ENCODE measurements at places on chromosomes 2 and 18.

GRCh38 chr18:74289137-74289536 lies 2.6 kb downstream of the CYB5A start:
- DNase-seq, result no peak

DNA sequence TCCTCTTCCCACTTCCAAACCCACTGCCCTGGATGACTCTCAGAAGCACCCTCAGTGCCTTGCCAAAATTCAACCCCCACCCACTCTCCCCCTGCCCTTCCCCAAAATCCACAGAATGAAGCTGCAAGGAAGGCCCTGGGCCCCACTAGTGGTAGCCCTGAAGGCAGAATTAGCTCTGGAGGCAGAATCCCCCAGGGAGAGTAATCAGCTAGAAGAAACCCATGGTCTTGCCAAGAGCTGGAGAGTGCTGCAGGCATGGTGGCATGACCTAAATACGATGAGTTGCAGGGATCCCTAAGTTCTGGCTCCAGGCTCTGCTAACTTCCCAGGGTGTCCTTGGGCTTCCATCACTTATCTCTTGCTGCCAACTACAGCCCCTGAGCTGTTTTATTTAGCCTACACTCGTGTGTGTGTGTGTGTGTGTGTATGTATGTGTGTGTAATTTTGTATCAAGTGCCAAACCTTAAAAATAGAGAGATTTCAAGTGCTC lies 7.9 kb downstream of the GAD1 start:
- DNase-seq, result no peak

DNA sequence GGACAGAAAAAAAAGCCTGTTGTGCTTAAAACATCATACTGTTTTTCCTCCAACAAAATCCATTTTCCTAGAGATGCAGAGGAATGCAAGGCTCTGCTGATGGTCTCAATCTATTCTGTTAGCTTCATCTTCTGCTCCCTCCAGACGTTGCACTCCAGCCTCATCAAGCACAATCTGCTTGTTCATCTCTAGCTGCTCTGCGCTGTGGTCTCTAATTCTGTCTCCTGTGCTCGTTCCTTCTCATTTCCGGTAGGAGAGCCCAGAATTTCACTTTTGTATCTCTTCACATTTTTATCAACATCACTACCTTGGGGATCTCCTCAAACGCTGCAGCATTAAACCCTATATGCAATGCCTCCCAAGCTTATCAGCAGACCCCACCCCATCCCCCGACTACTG lies 708.9 kb downstream of the RNF144A start:
- no peak for DNase-seq

DNA sequence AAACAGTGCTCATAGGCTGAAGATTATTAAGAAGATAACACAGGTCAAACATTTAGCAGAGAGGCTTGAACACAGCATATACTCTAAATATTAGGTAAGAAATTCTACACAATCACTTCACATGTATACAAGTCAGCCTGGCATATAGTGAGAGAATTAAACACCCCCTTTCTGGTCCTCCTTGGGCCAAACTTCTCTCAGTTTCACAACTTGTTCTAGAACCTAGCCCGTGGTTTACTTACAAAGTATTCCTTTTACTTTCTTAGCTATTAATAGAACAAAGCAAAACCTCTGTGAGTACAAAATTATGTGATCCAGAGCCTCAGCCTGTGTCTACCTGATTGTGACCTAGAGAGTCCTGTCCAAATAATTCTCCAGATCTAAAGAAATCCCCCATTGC lies 562.8 kb downstream of the TNS1 start:
- DNase-seq, result no peak

GRCh38 chr2:238106698-238107524 lies 6.8 kb downstream of the ESPNL start:
- DNase-seq, result no peak

DNA sequence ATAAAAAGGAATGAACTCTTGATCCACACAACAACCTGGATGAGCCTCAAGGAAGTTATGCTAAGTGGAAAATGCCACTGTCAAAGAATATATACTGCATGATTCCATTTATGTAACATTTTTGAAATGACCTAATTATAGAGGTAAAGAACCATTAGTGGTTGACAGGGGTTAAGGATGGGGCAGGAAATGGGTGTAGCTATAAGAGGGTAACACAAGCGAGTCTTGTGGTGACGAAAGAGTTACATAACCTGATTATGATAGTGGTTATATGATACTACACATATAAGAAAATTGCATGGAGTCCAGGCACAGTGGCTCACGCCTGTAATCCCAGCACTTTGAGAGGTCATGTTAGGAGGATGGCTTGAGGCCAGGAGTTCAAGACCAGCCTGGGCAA lies 346.6 kb upstream of the PKDCC start:
- DNase-seq, result no peak

DNA sequence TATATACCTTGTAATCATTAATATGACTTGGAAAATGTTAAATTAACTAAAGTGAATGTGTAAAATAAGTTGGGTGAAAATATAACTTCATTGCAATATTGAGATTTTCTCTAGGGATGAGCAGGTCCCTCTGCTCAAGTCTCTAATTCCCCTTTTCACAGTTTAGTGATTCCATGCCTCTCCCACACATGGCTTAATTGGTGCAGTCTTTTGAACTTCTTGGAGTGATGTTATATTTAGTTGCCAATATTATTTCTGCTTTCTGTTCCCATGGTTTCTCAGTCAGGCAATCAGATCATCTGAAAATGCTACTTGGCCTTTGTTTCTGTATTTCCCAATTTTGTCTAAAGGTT lies 233.7 kb upstream of the SPOPL start:
- DNase-seq, result no peak

DNA sequence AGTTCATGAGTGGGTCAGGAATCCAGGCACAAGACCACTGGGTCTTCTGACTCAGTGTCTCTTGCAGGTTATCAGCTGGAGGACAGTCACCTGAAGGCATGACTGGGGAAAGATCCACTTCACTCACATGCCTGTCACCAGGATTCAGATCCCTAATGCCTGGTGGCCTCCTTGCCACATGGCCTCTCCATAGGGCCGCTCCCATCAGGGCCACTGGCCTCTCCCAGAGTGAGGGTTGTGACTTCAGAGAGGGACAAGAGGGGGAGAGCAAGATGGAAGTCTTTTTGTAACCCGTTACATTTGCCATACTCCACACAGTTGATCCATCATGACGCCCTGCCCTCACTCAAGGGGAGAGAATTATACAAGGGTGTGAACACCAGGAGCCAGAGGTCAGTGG lies 13.0 kb upstream of the OTOS start:
- DNase-seq, result no peak

GRCh38 chr18:21448299-21448698 lies 152.2 kb downstream of the ESCO1 start:
- DNase-seq, result no peak

- DNase-seq, result no peak
Measured at GRCh38 chr18:55635439-55635838, 47.4 kb upstream of the TCF4 start.

GRCh38 chr2:113123726-113124125 lies 3.7 kb upstream of the IL1RN start:
- no peak for DNase-seq

GRCh38 chr2:159916511-159916910 lies 118.5 kb upstream of the CD302 start:
- no peak for DNase-seq

DNA sequence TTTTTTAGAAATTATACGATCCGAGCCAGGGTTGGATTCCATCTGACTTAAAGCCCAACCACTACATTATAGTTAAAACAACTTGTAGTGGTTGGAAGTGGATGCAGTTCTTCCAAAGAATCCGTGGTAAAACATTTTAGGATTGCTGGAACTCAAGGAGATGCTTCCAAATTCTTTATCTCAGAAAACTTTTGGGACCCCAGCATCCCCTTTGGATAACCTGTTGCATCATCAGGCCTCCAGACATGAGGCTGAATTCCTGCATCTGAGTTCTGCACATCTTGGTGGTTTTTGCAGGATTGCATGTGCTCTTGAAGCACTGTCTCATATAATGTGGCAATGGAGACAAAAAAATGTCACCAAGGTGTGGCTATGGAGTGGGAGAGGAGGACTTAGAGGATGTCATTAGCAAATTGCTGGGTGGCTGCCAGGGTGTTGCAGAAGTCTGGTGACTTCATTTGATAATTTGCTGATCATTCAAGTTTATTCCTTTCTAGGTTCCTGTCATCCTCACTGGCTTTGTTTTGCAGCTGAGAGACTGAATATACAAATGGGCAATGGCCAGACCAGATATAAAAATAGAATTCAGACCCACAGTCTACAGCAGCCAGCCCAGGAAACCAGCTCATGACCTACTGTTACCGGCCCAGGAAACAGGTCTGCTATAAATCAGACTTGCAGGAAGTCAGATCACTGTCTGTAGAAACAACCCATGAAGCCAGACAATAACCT lies 207.7 kb downstream of the BCL2 start:
- DNase-seq, result peak; percentile 56

GRCh38 chr18:27005589-27005988 lies 140.1 kb upstream of the AQP4 start:
- DNase-seq, result no peak

DNA sequence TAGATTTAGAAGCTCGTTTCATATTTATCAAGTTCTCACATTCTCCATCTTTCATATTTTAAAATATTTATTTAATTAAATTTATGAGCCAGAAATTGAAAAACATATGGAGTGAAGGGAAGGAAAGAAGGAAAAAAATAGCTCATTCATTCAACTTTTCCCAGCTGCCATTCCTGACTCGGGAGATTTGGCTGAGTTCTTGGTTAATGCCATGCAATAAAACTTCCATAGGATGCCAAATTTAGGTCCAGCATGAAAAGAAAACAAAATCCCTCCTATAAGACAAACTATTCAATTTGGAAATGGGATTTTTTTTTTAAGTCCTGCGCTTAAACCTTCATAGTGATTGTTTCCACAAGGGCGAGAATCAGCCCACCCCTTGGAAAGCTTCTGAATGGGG lies 426.1 kb upstream of the TNP1 start:
- DNase-seq, result no peak

- DNase-seq, result peak; percentile 58
Measured at GRCh38 chr2:100786297-100786658, 33.7 kb upstream of the NPAS2 start.

- DNase-seq, result no peak
Measured at GRCh38 chr2:86577817-86578456, 14.7 kb upstream of the CHMP3 start.

DNA sequence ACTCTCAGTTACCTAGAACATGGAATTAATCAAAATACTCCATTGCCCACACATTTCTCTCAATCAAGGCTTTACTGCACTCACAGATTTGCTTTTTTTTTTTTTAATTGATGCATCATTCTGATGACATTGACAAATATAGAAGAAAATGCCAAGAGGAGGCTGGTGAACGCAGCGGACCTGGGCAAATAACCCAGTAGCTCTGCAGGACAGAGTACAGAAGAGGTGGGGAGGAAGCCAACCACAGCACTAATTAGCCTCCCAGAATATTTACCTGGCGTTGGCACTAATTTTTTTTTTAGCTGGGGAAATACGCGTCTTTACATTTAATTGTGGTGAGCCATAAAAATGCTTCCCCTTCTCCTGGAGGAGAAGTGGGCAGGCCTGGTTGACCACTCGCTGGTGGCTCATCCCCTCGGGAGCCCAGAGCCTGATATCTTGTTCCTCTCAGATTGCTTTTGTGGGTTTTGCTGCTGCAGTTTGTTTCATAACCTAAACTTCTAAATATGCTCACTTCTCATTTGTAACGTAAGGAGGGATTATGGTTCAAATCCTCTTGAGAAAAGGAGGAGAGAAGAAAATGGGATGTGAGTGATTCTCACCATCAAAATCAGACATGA lies 165.8 kb upstream of the EPB41L3 start:
- DNase-seq, result no peak

- no peak for DNase-seq
Measured at GRCh38 chr18:64095056-64095455, 53.8 kb downstream of the LINC00305 start.

DNA sequence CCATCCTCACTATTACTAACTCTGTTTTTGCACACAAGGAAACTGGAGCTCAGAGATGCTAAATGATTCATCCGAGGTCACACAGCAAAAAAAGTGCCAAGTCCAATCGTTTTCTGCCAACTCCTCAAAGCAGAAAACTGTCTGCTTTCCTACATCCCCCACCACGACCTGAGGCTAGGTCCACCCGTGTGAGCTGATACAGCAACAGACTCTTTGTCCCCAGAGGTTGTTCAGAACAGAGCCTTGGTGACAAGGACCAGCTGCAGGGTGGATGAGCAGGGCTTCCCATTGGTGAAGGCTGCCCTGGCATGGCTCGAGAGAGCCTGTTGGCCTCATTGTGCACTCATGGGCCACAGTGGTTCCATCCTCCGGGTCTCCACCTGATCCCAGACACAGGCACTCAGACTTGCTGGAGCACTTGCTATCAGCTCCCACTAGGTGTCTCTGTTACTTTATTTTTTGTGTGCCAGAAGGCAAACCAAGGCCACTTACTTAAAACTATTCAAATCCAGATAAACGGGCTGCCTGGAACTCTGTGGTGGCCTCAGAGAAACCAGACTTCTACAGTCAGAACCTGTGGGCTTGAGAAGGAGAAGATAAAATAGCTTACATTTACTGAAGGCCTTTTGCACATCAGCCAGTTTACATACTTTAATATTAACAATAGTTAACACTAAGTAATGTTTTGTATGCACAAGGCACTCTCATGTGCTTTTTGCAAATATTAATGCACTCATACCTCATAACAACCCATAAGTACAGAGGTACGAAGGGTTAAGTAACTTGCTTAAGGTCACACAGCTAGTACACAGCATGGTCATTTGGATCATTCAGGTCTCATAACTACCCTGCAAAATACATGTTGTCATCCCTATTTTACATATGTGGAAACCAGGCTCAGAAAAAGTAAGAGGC lies 62.9 kb upstream of the CTIF start:
- peak; percentile 36 for DNase-seq

DNA sequence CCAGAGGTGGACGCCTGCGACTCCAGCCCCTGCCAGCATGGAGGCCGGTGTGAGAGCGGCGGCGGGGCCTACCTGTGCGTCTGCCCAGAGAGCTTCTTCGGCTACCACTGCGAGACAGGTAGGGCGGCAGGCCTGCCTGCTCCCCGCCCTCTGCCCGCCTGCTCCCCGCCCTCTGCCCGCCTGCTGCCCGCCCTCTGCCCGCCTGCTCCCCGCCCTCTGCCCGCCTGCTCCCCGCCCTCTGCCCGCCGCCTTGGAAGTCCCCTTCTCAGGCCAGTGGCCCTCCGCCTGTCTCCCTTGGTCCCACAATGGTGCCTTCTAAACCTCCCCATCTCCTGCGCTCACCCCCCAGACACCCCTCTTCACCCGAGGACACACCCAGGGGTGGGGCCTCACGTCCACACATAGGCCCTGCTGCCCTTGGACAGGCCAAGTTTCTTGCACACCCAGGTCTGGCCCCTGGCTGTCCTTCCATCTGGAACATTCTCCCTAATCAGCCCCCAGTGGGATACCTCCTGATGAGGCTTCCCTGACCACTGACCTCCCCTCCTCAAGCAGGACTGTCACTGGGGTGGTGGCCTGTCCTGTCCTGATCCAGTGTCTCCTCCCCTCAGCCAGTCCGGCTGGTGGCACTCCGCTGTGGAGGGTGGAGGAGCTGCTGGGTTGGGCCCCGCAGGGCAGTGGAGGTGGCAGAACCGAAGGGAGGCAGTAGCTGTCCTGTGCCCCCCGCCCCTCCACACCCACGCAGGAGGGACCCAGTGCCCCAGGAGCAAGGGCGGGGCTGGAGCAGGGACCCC lies 37.9 kb downstream of the MTERF4 start:
- DNase-seq, result no peak

Data from left cardiac atrium (tissue), 4 donors.